Stimulated activated CD4-positive, alpha-beta T cell treated with anti-CD3 and anti-CD28 coated beads, TNF-alpha, amount 100 ng/mL, for 24 hours (primary cell): ENCODE measurements at places on chromosomes 6 and 20.

GRCh38 chr20:14820771-14821170 is 483.4 kb upstream of the FLRT3 start:
- no peak for DNase-seq

DNA sequence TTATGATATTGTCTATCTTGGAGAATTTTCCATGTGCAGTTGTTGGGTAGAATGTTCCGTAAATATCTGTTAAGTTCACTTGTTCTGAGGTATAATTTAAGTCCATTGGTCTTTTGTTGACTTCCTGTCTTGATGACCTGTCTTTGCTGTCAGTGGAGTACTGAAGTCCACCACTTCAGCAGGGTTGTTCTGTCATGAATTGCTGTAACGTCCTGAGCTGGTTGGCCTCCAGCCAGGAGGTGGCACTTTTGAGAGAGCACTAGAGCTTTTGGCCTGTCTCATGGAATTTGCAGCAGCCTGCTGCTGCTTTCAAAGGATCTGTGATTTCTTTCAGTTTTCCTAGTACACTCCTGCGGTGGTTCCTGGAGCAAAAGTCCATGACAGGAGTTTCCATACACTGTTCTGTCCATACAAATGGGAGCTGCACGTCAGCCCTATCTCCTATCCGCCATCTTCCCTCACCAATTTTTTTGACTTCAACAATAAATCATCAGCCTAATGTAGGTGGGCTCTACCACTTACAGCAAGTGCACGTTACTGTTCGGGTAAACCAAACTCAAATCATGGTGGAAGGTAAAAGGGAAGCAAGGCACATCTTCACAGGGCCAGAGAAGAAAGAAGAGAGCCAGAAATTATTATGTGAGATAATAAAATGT is 46.9 kb upstream of the TRERF1 start:
- no peak for DNase-seq

DNA sequence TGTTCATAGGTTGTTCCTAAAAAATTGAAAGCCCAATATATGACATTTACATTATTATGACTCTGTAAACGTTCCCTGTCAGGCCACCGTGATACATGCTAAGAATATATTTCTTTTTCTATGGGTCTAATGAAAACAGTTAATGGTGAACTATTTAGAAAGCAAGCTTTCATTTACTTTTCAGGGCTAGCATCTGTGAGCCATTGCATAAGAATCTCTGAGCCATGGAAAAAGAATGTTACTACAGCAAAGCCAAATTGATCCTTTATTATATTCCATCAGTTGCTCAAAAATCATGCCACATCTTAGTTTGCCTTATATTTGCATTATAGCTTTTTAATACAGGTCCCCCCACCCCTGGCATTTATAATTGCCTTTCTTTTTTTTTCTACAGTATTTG is 275.5 kb downstream of the ZFAND3 start:
- DNase-seq = no peak

DNA sequence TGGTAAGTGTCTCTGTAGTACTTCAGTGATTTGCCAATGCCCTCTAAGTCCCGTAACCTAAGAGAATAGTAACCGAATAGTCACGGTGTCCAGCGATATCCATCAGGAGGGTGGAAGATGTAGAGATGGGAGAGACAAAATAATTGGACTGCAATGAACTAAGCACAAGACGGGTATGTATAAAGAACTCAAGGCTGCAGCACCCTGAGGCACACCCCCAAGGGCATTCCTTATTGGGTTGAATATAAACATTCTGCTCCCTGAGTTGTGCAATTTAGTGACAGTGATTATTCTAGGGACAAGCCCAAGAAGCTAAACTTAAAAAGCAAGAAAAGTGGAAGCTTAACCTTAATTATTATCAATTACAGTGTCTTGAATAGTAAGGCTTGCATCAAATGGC is 14.6 kb downstream of the DST start:
- DNase-seq = no peak

GRCh38 chr6:87630746-87631145 is 40.8 kb downstream of the ORC3 start:
- no peak for DNase-seq

DNA sequence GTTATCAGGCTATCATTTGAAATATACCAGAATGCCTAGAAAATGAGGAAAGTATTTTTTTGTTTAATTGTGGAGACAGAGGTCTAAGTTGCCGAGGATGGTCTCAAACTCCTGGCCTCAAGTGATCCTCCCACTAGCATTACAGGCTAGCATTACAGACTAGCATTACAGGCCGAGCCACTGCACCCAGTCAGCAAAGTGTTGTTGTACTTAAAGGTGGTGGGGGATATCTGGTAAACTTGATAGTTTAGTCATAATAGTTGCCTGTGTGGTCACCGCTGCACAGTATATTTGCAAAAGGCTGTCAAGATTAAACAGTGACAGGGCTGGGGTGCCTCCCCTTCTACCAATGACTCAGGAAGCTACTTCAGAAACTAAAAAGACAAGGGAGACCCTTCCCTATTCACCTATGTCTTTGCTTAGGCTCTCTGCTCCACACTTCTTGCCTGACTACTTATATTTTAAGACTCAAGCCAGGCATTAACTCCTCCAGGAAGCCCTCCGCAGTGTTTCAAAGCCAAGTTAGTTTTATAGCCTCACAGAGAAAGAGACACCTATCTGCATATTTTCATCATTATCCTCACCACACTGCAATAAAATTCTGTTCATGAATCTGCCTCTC is 3.1 kb upstream of the AKIRIN2 start:
- DNase-seq = no peak

- DNase-seq = no peak
Measured at GRCh38 chr6:166957805-166958076, 1.4 kb upstream of the RNASET2 start.

DNA sequence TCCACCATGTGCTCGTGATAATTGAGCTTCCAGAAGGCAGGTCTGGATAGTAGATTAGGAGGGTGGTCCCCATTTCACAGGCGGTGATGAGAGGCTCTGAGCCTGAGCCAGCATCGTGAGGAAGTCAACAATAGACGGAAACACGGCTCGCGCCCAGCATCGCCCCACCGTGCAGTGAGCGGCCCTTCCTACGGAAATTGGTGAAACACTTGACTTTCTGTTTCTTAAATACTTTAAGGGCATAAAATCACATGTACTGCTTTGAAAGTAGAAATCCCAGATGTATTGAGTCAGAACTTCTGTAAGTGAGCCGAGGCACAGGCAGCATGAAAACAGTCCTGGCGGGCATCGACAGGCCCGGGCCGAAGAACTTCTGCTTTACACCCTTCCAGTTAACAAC is 4.3 kb upstream of the KIF25 start:
- no peak for DNase-seq

GRCh38 chr20:25991051-25991755 is 294.6 kb upstream of the ZNF337 start:
- DNase-seq = no peak

- DNase-seq = no peak
Measured at GRCh38 chr6:170035901-170036304, 255.0 kb downstream of the DLL1 start.

DNA sequence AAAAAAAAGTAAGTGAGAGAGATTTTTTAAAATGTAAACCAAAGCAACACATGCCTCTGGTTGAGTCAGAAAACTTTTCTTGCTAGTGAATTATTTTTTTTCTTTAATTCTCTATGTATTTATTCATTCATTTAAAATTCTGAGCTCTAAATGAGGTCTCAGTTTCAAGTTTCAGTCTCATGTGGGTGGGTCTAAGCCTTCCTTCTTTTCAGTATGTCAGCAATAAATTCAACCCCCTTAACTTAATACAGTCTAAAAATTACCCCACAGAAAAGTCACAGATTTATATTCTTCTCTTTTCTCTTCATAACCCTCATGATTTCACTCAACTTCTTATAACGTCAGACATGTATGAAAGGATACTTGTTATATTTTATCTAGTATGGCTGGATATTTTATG is 663.3 kb upstream of the PTCHD4 start:
- DNase-seq = no peak

- DNase-seq = peak; percentile 52
Measured at GRCh38 chr6:159077123-159077522, 32.3 kb upstream of the TAGAP start.

GRCh38 chr20:21801193-21801592 is 95.7 kb downstream of the PAX1 start:
- no peak for DNase-seq

DNA sequence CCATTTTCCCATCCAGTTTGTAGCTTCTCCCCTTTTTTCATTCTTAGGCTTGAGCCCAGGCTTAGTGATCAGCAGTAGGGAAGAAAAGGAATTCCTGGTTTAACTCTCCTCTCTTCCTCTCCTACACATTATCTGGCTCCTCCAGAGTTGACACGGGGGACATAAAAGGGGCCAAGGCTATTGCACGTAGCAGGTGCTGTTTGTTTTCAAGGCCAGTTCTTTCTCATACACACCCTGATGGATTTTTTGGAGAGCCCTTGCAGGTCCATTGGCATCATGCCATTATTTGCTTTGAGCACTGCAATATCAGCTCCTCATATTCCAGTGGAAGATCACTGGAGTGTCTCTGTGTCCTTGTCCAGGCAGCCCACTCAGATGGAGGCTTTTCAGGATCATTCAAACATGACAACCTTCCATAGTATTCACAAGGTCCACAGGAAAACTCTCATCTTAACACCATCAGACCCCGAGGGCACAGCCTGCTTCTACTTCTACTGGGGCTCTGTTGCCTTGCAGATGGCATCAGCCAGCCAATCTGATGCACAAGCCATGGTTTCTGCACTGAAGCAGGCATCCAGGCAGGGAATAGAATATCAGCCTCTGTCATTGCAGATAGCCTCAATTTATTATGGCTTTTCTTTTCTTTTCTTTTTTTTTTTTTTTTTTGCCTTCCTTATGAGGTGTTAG is 18.8 kb downstream of the PLCB4 start:
- no peak for DNase-seq

DNA sequence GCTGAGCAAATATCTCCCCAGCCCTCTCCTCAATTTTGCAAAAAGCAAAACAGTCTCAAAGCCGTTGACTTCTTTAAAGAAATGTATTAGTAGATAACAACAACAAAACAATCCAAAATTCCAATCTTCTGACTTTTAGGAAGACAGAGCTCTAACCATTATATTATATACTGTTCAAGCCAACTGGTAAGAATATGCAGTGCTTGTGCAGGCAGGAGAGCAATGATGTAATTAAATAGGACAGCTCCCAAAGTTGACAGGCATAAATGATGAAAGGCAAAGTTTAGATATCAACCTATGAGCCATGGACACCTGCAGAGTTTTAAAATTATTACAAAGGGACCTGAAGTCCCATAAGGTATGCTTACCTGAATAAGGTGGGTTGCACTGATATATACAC is 16.6 kb upstream of the CEP85L start:
- no peak for DNase-seq

DNA sequence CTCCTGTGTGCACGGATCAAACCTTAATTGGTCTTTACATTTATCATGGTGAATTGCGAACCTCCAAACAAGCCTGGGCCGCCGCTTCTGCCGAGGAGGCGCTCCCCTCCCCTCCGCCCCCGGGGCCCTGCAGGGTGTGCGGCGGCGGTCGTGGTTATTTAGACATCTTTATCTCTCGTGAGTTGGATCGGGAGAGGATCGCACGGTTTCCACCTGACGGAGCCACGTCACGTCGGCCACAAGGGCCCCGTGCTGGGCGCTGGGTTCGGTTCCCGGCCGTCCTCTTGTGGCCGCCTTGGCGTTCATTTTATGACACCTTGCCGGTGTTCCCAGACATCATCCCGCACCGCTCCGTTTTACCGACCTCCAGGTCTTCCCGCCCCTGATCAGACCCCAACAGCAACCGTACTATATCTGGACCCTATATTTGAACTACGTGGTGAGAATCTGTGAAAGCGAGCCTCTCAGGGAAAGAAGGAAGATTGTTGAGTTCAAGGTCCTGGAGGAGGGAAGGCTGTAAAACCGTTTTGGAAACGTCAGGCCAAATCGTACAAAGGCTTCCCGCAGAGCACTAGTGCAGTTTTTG is 1.3 kb upstream of the CNR1 start:
- DNase-seq = no peak

DNA sequence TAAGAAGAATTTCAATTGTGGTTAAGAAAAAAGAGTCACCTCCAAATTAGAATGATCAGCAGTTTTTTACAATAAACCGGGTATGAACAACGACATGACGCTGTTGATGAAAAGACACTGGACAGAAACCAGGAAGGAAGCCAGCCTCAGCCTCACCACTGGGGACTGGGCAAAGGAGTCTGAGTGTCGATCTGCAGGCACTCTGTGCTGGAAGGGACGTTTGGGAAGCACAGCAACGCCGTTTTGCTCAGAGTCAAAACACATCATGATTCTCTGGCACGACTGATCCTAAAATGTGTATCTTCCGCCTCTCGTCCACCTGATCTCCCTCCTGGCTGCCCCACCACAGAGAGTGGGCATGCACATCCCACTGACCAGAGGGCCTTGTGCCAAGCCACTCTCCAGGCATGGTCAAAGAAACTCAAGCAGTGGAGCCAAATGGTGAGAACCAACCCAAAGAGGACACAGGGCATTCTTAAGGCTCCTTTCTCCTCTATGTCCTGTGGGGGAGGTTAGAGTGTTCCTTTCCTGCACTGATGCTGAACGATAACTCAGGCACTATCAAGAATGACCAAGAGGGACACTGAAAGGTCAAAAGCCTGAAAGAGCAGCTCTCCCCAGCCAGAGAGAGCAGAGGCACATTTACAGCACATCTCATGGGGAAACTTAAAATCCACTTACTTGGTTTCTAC is 68.8 kb downstream of the AGPAT4 start:
- DNase-seq = no peak

DNA sequence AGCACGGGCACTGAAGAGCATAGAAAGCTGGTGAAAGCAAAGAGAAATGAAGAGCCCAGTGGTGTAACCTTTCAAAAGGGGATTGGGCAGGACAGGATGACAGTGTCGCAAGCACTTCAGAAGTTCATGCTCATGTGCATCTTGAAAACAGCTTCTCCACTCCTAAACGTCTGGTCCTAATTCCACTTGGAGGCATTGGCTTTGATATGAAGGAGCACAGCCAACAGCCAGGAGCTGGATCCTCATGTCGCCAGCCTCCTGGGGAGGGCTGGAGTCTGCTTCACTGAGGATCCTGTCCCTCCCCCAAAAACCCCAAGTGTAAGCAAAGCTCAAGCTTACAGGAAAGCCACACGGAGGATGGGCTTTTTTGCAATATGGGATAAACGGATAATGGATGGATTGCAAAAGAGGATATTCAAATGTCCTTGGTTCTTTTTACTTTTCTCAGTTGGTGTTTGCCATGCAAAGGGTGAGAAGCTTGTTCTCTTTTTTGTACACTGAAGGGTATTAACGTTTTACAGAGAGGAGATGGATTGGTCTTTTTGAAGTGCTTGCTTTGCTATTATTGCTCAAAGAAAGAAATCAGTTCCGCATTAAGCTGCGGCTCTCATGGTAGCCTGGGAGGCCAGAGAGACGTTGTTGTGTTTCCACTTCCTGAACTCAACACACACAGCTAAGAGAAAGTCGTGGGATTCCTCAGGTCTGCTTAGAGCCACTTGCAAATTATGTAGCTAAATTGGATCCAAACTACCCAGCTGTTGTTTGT is 92.2 kb downstream of the SIM1 start:
- DNase-seq = no peak
